Erythroblast (primary cell): ENCODE measurements at places on chromosomes 7 and 10.

- no peak for DNase-seq
Observed at GRCh38 chr7:16708511-16708910, 45.0 kb upstream of the TSPAN13 start.

DNA sequence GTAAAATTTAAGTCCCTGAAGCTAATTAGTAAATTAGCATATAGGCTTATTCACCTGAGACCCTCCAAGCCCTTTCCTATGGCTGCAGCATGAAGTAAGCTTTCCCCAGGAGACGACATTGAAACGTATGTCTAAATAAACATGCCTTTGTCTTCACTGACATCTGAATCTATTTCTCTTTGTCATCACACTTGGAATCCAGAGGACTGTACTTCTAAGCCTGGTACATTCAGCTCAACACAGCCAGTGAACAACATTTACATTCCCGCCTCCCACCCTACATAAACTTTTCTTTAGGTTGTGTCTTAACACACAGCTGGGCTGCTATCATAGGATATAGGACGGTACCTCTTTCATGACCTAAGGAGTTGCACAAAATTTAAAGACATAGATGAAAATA is 414.4 kb downstream of the SFMBT2 start:
- DNase-seq: no peak

GRCh38 chr7:155950898-155951553 is 138.8 kb upstream of the SHH start:
- DNase-seq: no peak

DNA sequence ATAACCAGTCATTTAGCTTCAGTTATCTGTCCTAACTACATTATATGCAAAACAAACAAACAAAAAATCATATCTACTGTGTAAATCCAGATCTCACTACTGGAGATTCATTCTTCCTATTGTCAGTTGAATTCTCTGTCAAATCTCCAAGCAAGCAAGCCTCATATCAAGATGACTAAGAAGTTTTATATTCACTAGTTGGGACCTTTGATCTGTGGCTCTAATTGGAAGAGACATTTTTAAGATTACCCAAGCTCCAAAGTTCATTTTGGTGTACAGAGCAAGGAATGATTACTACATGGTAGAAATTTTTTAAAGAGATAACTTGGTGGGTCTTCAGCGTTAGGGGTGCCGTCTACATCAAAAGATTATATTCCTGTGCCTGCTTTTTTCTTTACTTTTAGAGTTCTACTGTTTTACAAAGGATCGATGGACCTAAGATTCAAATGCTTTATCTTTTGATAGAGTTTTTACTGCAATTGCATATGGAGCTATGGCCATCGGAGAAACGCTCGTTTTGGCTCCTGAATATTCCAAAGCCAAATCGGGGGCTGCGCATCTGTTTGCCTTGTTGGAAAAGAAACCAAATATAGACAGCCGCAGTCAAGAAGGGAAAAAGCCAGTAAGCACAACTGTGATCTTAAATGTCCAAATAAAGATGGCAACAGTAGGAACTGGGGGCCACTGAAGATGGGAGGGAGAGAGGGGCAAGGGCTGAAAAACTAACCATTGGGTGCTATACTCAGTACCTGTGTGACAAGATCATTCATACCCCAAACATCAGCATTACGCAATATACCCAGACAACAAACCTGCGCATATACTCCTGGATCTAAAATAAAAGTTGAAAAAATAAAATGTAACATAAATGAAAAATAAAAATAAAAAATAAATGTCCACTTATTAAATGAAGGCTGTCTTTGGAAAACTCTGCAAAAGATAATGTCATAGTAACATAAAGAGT is 47.9 kb downstream of the SP8 start:
- DNase-seq: no peak

DNA sequence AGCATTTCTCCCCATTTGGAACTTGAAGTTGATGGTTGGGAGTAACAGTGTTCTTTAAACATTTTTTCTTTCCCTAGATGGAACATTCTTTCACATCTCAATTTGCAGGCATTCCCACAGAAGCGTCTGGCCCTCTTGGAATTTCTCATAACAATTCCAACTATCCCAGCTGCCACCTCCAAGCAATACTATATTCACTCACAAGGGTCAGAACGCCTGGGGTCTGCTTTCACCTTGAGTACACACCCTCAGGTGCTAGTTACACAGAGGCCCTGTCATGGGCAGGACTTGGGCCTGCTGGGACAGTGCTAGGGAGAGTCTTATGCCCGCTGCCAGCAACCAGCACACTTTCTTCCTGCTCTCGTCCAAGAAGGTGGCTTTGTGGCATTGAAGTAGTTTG is 136.5 kb downstream of the JCAD start:
- DNase-seq: no peak

DNA sequence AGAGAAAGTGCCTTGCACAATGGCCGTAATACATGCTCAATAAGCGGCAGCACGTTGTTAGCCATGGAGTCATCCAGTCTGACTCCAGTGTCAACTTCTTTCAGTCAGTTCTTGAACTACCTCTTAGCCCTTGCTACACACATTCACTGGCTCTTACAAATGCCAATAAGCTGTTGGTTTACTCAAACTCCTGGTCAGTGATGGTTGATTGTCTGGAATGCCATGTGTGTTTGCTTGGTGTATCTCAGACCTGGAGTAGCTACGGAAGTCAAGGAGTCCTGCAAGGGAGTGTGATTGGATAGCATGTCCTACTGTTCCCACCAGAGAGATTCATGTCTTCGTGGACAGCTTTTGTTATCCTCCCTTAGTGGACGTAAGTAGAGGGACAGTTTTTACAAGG is 37.4 kb downstream of the HHEX start:
- DNase-seq: no peak

DNA sequence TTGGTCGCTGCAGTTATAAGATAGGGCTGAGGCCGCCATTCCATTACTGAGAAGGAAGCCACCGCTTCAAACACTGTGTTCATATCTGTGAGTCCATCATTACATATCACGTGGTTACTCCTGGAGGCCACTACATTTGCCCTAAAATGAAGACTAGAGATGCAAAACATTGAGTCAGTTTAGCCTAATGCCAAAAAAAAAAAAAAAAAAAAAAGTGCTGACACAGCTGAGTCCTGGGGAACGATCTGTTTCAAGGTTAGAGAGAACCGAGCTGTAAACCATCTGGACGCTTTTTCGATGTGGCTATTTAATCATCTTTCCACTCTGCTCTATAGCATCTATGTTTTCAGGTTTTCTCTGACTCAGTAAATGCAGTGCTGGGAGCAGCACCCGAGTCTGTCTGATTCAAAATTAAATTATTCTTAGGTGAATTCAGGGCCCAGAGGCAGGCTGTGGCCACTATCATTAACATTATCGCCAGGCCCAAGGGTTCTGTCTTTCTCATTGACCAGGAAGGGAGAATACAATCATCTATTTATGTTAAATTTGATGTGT is 449.1 kb downstream of the PAXIP1 start:
- DNase-seq: no peak

DNA sequence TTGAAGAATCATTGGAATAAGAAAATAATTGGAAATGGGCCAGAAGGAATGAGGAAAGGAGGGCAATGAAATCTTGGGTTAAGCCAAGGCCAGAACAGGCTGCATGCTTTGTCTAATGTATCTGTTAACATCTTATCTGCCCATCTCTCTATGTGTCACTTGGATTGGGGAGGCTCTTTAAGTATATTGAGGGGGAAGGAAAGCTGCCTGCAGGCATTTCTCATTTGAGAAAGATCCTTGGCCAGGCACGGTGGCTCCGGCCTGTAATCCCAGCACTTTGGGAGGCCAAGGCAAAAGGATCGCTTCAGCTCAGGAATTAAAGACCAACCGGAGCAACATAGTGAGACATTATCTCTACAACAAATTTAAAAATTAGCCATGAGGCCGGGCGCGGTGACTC is 14.3 kb downstream of the PCBD1 start:
- no peak for DNase-seq

DNA sequence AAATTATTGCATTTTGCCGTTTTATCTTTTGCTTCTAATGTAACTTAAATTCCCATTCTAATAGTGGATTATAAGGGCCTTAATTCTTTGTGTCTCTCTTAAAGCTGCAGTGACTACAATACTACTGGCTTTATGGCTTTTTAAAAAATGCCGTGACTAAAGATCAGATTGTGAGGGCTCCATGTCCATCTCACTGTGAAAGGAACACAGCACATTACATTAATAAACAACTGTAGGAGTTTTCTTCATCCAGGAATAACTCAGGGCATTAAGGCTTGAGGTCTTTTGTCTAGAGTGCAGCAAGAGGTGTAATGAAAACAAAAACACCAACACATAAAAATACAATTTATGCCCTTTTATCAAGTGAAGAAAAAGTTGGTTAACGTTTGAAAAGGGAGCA is 205.3 kb downstream of the SKAP2 start:
- no peak for DNase-seq

DNA sequence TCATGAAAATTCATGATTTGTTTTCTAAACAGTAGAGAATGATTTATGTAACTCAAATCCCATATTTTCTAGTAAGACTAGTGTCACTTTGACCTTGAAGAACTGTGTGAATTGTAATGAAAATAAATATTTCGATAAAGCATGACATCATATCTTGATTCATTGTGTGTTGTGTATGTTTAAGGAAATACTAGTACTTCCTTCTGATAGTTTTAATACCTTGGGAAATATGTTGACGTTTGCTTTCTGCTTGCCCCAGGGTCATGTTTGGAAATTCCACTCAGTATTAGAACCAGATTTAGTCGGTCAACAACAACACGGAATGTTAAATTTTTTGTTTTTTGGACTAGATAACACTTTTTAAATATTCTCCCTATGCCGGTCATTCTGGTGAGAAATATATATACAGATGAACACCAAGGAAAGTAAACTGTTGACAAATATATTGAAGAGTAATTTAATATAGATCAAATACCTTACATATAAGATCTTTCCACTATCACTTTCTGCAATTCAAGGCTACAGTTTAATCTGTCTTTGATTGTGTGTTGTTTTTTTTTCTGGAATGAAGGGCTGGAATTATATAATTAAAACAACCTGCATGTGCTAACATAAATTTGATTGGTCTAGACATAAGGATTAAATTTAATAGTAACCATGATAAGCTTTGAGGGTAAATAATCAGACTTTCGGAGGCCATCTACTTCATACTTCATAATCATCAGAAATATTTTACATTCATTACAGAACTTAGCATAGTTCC is 126.2 kb downstream of the MDFIC start:
- DNase-seq: no peak

DNA sequence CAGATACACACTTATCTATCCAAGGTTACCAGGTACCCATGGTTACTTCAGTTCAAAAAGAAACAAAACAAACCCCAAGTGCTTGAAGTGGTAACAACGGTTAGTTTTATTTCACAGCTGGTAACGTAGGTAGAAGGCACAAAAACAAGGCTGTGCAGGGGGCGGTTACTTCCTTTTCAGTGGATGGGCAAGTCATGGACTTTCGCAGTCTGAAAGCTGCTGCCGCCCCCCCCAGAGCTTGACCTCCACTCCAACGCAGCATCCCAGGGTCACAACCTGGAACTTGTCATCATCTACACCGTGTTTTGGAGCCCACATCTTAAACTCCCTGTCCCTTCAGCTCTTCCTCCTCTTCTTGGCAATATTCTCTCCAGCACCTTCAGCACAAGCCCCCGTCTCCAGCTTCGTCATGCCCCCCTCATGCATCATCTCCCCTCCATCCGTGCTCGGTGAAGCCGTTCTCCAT is 181.2 kb upstream of the ITGB1 start:
- DNase-seq: no peak

GRCh38 chr10:131085091-131085860 is 226.2 kb downstream of the TCERG1L start:
- DNase-seq: no peak

DNA sequence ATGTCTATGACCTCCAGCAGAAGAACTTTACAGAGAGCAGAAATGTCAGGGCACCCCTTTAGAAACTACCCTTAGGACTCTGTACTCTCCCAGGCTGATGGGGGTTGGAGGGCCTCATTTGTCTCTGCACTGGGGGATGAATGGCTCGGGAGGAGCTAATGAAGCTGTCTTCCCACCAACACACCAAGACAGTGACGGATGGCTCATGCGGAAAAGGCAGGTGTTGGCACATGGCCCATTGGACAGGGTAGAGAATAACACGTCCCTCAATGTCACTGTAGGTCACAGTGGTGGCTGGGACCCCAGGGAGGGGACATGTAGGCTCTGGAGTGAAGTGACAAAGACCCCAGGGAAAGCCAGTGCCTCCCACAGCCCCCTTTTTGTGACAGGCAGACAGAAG is 64.0 kb upstream of the PCBD1 start:
- no peak for DNase-seq

DNA sequence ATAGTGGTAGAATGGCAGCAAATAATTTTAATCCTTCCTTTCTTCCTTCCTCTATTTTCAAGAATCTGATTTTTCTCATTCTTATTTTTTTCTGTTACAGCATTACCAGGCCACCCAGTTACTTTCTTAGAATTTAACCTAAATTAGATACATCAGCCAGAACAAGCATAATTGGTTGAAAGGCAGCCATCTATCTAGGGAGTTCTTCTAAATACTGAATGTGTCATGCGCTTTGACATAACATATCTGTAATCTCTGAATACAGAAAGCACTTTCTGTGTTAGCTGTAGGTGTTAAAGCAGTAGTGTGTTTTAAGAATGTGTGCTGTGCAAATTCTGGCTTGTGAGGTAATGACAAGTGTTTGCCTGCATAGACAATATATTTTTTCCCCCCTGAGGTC is 97.3 kb downstream of the BTRC start:
- DNase-seq: peak; percentile 76

GRCh38 chr10:84534168-84534567 is 205.8 kb downstream of the CCSER2 start:
- no peak for DNase-seq

GRCh38 chr10:6514844-6515780 is 65.0 kb downstream of the PRKCQ start:
- peak; percentile 7 for DNase-seq

- DNase-seq: no peak
Observed at GRCh38 chr10:3676564-3676963, 108.4 kb downstream of the KLF6 start.

DNA sequence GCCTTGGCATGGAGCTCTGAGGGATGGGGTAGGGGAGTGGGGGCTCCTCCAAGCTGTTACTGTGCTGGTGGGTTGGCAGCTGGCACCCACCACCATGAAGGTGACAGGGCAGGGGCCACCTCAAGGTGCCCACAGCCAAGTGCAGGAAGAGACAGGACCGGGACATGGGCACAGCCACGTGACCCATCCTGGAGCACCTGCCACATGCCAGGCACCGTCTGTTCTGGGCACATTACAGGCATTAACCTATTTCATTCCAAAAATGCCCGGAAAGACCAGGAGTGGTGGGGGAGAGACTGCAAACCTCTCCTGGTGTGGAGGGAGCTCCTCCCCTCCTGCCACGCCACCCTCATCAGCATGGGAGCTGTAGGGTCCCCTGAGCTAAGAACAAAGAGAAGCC is 56.7 kb downstream of the CAMK2B start:
- no peak for DNase-seq

- peak; percentile 51 for DNase-seq
Observed at GRCh38 chr10:22816298-22816653, 101.9 kb upstream of the PIP4K2A start.

DNA sequence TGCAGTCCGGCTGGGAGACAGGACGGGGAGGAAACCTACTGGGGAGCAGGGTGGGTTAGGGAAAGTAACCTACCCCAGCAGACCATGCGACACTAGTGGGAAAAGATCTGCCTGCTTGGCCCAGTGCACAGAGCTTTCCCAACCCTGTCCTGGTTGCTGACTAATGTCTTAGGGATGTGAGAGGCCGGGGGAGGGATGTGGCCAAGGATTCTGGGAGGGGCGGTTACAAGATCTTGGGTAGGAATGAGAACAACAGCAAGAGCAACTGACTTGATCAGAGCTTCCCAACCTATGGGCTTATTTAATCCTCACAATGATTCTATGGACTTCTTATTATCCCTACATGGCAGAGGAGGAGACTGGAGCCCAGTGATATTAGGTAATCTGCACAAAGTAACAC is 24.0 kb upstream of the EIF5AL1 start:
- DNase-seq: no peak
